ENCODE measurements at places on chromosomes 12 and 14. TPM values are rescaled to one million over a fixed set of nuclear protein-coding genes. Genes with fewer than 3 reads are reported as not detected.
A peak's percentile ranks its signal among the peaks of the same experiment; 100 is the strongest.

DNA sequence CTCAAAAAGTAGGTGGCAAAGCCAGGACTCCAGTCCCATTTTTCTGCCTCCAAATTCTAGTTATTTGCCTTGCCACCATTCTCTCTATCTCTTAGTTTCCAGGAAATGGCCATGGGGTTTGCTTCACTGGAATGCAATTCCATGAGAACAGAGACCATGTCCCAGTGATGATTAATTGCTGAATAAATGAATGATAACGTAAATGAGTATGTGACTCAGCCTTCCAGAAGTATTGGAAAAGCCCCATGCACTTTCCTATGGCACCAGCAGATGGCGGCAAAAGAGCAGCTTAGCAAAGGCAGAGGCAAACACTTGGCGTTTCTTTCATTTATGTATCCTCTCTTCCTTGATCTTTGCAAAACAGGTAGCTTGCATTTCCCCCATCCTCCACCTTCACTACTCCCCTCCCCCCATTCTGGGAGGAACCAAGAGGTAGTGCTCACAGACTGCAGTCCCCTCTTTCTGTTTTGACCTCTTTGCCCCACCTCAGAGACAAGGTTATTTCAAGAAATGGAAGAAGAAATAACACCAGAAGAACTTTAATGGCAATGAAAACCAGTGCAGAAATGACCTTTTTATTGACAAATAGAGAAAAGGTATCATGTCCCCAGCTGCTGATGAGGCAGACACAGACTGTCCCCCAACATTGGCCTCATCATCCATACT is 21.3 kb downstream of the TBX3 start:
- DNase-seq = peak; percentile 65

GRCh38 chr12:95959107-95959506 is 16.0 kb downstream of the AMDHD1 start:
- peak; percentile 18 for DNase-seq

GRCh38 chr14:65769151-65769550 is 356.6 kb downstream of the FUT8 start:
- no peak for DNase-seq

- peak; percentile 55 for DNase-seq
Measured at GRCh38 chr14:77007975-77008421, 20.5 kb downstream of the IRF2BPL start.

DNA sequence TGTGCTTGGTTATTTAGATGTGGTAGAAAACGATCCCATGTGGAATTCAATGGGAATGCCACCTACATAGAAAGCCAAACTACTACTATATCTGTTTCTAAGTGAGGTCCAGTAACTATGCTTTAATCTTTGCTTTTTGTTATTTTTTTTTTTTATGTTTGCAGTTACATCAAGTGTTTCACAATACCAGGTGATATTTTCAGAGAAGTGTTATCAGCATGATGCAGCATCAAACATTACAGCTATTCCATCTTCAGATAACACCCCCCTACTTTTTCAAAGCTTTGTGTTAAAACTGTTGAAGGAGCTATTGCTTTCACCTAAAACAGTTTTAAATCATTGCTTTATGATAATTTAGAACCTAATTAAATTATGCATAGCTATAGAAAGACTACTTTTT is 163.8 kb upstream of the SLC16A7 start:
- DNase-seq = no peak

DNA sequence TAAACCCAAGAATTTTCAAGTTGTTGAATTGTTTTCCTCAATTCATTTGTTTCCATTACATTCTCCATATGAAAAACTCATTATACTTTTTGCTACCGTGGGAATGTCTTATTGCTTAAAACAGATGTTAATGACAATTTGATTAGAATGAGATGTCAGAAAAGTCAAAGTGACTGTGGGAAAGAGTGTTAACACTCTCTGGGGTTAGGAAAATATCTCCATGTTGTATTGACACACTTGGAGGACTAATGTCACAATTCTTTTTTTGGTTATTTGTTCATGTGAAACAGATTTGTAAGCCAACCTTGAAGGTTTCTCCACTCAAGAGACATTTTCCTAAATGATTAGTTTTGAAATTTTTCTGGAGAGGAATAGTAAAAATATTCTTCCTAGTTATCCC is 47.2 kb upstream of the CMAS start:
- DNase-seq = no peak

GRCh38 chr14:21343035-21343794 is 40.6 kb downstream of the SUPT16H start:
- DNase-seq = no peak

DNA sequence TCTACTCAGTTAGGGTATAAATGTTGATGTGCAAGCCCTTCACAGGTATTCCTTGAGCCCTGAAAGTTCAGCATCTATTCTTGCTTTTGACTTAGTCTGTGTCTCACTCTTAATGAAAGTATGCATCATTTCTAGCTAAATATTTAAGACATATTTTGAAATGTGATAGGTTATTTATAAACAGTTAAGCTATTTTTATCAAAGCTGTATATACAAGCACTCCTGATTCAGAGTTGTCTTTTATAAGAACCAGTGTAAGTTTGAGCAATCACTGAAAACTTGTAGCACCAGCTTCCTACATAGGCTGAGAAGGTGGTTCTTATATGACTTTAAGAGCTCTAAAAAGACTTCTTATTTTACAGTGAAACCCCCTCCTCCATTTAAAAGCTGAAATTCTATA is 98.6 kb downstream of the MYF5 start:
- DNase-seq = no peak

DNA sequence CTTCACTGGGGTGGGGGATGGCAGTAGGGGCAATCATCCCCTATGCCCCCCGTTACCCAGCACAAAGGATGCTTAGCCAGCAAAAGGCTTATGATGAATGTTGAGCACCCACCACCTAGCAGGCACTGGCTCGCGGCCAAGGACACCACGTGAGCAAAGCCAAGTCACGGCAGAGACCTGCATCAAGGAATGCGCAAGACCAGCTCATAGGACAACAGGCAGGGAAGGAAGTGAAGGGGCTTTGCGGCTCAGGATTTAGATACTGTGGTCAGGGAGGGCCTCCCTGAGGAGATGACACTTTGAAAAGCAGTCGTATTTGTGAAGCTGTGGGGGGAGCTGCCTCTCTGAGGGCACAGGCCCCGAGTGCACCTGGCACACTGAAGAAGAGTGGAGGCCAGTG is 32.8 kb downstream of the SH2B3 start:
- DNase-seq = peak; percentile 72

GRCh38 chr12:132282950-132283771 is 46.2 kb downstream of the GALNT9 start:
- no peak for DNase-seq

- DNase-seq = no peak
Measured at GRCh38 chr12:68745376-68745903, 536 bp upstream of the SLC35E3 start.

- peak; percentile 67 for DNase-seq
Measured at GRCh38 chr12:16604596-16605252, 1.2 kb downstream of the LMO3 start.

DNA sequence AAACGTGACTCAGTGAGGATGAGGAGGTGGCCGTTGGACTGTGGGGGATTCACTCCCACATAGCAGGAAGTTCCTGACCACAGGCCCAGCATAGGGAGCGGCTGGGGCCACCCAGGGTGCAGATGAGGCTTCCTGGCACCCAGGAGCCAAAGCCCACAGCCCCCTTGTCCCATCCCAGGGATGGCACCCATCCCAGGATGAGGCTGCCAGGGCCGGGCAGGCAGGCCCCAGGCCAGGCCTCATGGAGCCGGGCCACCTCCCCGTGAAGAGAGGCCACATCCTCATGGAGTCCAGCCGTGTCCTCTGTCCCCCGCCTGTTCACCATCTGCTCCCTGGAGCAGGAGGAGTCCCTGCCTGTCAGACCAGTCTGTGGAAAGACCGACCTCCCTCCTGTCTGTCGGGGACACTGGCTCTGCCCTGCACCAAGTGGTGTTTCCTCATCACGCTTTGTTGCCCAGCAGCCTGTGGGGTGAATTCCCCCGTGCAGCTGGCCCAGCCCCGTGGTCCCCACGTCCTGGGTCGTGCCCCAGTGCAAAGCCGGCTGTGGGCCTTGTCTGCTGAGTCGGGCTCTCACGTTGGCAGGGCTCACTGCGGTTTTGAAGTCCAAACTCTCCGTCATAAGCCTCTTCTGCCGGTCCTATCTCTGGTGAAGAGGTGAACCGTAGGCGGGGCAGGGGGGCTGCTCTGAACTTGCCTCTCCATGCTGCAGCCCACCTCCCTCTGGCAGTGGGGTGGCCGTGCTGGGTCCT is 24.5 kb downstream of the MMP17 start:
- no peak for DNase-seq

DNA sequence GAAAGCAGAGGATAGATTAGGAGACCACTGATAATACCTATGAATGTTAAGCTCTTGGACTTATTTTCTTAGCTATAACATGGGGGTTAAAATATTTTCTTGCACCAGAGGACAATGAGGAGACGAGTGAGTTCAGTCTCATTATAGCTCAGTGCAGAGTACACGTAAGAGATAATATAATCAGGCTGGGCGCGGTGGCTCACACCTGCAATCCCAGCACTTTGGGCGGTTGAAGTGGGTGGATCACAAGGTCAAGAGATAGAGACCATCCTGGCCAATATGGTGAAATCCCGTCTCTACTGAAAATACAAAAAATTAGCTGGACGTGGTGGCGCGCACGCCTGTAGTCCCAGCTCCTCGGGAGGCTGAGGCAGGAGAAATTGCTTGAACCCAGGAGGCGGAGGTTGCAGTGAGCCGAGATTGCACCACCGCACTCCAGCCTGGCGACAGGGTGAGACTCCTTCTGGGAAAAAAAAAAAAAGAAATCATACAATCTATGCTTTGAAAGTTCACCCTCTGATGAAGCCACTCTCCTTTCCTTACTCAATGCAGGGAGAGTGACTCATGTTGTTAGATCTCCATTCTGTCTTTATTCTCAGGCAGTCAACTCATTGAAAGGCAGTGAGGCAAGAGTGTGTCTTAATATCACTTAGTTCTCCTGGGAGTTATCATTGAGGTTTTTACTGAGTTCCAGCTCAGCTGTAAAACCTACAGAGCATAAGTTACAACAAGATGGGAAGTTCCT is 134.2 kb downstream of the SYNE2 start:
- DNase-seq = peak; percentile 53

DNA sequence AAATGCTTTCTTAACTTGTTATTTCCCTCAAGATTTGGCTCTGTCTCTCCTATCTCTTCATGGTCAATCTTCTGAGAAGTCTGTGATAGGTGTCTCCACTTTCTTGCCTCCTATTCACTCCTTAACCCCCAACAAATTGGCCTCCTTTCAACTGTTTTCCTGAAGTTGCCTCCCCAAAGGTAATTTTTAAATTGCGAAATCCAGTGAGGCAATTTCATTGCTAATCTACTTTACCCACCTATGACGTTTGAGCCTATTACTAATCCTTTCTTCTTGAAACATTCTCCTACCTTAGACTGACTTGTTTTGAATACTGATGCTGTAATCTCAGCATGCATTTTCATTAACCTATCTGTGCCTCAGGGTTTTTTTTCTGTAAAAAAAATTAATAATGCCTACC is 6.0 kb upstream of the KCNH5 start:
- DNase-seq = no peak

DNA sequence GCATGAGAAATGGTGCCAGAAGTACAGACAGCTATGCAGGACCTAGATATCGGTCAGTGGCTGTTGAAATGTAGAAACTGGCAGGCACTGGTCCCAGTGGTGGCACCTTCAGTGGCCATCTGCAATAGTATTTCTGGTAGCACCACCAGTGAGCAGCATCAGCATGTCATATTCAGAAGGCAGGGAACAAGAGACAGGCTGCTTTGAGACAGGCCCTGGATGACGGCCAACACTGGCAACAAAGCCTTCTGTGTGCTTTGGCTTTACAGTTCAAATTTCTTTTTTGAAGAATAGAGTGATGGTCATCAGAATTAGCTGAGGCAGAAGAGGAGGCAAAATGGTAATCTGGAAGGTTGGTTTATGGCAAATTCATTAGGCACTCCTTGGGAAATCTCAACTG is 273.4 kb upstream of the SLC16A7 start:
- peak; percentile 25 for DNase-seq

DNA sequence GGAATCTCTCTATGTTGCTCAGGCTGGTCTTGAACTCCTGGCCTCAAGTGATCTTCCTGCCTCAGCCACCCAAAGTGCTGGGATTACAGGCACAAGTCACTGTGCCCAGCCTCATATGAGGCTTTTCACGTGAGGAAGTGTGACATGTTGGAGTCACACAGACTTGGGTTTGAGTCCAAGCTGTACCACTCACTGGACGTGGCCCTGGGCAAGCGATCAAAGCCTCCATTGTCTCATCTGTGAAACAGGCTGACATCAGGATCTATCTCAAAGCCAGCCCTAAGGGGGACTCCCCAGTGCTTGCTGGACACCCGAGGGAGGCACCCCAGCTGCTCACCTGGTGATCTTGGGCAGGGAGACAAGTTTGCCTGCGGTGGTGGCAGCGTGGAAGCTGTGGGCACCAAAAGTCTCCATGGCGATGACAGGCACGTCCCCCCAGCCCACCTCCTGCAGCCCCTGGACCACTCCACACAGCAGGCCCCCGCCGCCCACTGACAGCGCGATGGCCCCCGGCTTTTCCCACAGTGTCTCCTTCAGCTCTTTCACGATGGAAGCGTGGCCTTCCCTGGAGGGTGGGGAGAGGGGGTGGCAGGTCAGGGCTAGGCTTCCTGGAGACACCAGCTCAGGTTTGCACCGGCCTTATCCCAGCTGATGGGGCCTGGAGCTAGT is 6.7 kb downstream of the SDS start:
- DNase-seq = no peak

DNA sequence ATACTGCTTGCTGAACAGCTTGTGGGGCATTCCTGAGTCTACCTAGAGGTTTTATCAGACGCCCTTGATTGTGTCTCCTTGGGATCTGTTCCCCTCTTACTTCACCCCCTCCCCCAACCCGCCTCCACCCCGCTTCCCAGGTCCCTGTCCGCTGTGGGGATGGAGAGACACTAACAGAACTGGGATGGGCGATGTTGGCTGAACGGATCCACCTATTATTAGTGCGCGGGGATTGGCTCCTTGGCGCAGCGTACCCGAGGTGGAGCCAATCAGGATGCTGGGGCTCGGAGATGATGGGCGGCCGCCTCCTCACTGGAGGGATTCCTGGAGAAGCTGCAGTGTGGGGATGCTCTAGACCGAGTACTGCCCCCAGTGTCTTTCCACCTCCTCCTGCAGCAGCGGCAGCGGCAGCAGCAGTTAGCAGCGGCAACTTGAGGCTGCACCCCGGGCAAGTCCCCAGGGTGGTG is at the start of gene SYT1:
Gene SYT1 (plus strand): TSS at position 372 of the 467 bp plus-strand sequence.
- DNase-seq = peak; percentile 87

The NRL gene
- 4.5 TPM for total RNA-seq

The LRRC10 gene
- total RNA-seq = not detected

The WNT5B gene
- total RNA-seq = 17.6 TPM

The LGR5 gene
- not detected for total RNA-seq

The KCNC2 gene
- not detected for total RNA-seq

The SLCO1B1 gene
- not detected for total RNA-seq

The NPAS3 gene
- total RNA-seq = 0.10 TPM

The LIN7A gene
- total RNA-seq = 0.21 TPM

The JDP2 gene
- 61.9 TPM for total RNA-seq

The ADIPOR2 gene
- 22.8 TPM for total RNA-seq

The ERGIC2 gene
- 157 TPM for total RNA-seq

The PTPRO gene
- total RNA-seq = 0.70 TPM

All from myocyte (in vitro differentiated cells).